ENCODE measurements at places on chromosomes 1 and 21.

- DNase-seq = no peak
Measured at GRCh38 chr1:81209461-81209860, 591.3 kb upstream of the ADGRL2 start.

- DNase-seq = no peak
Measured at GRCh38 chr21:16145052-16145451, 415.3 kb downstream of the USP25 start.

- no peak for DNase-seq
Measured at GRCh38 chr1:26287811-26288210, 7.9 kb downstream of the SH3BGRL3 start.

- no peak for DNase-seq
Measured at GRCh38 chr1:94061513-94062443, 59.2 kb downstream of the ABCA4 start.

DNA sequence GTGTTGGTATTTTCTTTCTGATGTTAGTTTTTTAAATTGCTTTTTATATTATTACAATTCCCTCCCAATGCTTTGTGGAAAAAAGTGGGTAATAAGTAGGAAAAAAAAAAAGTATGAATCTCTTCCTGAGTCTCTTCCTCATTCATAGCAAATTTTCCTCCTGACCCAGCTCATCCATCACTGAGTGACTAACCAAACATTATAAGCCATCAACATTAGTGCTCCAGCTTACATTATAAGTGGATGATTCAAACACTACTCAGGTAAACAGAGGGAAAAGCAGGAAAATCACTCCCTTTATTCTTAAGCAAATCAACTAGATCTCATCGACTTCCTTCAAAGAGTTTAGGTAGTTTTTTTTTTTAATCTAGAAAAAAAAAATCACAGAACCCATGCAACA lies 15.4 kb upstream of the SAMD13 start:
- no peak for DNase-seq

- DNase-seq = peak; percentile 94
Measured at GRCh38 chr1:204072931-204073836, at the start of gene SOX13. Gene SOX13, plus strand, starts transcription at chr1:204073115. Its CDS starts 39,801 bp downstream, at chr1:204112916.

DNA sequence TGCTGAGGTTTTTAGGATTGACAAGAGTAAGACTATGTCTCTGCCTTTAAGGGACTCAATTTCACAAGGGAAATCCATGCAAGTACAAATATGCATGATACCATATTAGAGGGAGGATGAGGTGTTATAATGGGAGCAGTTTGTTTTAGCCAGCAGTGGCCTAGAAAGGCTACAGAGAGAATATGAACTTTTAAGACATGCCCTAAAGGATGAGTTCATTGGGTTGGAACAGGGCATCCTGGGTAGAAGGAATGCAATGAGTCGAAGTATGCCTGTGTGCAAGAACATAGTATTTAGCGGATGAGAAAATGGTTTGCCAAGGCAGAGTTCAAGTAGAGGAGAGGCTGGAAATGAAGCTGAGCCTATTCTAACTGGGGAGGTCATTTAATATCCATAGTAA lies 32.6 kb upstream of the LEPR start:
- no peak for DNase-seq

- DNase-seq = no peak
Measured at GRCh38 chr1:106584676-106585075, 471.8 kb upstream of the PRMT6 start.

All from mesenteric fat pad (tissue), 1 donor.